ENCODE measurements at places on chromosomes 12 and 14. TPM values are rescaled to one million over a fixed set of nuclear protein-coding genes. Genes with fewer than 3 reads are reported as not detected.

DNA sequence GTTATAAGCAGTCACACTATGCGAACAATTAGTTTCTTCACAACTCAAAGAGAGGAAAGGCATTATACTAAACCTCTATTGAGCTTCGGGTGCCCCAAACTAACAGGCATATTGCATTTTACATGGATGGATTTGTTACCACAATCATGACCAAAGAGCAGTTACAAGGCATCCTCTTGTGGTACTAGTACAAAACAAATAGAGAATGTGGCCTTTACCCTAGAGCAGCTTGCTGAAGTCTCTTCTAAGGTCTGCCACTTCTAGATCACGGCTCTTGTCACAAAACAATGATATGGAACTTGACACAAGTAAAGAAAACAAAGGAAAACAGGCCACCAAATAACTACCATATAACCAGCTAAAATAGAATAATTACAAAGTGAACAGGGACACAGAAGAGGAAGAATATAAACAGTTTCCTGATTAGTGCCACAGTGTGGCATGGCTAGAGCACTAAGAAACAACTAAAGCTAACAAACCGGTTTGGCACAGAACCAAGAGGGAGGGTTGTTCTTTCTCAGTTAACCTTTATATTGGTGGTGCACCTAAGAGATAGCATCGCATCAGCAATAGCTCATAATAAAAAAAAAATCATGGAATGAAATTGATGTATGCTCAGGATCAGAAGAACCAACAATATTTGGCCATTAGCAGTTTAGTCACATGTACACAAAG is 209.7 kb upstream of the ATP2B1 start:
- DNase-seq, result no peak

DNA sequence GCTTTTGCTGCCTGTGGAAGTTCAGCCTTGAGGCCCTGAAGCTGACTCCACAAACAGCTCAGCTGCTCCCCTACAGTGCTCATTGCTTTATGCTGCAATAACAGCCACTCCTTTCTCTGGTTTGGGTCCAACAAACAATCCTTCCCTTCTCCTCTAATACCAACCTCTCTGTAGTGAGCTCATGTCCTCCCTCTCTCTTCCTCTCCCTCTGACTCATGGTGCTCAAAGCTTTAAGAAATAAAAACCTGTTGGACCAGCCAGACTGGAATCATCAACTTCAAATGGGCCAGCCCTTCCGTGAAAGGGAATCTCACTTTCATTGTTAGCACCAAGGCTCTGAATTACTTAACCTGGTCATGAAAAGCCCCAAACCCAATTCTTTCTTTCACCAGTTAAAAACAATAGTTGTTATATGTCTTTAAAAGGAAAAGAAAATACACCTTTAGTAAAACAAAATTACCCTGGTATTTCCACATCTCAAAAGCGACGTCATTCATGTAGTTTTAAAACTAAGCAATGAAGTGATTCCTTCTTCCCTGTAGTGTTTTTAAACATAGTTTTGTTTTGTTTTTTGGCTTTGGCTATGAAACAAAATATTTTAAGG is 126.4 kb downstream of the DUSP6 start:
- DNase-seq, result no peak

GRCh38 chr14:26124896-26125438 is 472.9 kb downstream of the NOVA1 start:
- DNase-seq, result no peak

- DNase-seq, result no peak
Measured at GRCh38 chr14:24694680-24695079, 60.7 kb upstream of the GZMB start.

GRCh38 chr12:17151917-17152316 is 546.0 kb upstream of the LMO3 start:
- no peak for DNase-seq

- no peak for DNase-seq
Measured at GRCh38 chr14:95162641-95163040, 5.3 kb upstream of the DICER1 start.

DNA sequence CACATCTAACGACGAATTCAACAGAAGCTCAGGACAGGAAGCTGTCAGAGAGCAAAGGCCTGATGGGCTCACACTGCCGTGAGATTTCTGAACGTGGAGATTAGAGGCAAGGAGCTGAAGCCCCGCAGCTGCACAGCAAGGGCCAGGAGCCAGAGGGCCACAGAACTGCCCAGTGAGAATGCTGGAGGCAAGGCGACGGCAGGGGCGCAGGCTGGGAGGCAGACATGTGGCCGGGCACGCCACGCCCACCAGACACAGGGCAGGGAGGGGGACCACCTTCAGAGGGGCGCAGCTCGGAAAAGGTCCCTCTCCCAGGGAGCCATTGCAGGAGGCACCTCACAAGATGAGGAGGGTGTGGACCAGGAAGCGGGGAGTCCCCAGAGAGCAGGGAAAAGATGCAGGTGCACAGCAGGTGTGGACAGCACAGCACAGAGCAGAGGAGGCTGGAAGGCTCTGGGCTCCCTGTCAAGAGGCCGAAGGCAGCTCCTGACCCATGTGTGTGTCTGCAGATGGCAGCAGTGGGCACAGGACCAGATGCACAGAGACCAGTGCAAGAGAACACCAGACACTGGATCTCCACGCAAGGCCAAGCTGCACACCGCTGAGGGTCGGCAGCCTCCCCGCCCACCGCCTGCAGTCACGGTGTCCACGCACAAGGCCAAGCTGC is 23.0 kb downstream of the BTBD6 start:
- DNase-seq, result no peak

DNA sequence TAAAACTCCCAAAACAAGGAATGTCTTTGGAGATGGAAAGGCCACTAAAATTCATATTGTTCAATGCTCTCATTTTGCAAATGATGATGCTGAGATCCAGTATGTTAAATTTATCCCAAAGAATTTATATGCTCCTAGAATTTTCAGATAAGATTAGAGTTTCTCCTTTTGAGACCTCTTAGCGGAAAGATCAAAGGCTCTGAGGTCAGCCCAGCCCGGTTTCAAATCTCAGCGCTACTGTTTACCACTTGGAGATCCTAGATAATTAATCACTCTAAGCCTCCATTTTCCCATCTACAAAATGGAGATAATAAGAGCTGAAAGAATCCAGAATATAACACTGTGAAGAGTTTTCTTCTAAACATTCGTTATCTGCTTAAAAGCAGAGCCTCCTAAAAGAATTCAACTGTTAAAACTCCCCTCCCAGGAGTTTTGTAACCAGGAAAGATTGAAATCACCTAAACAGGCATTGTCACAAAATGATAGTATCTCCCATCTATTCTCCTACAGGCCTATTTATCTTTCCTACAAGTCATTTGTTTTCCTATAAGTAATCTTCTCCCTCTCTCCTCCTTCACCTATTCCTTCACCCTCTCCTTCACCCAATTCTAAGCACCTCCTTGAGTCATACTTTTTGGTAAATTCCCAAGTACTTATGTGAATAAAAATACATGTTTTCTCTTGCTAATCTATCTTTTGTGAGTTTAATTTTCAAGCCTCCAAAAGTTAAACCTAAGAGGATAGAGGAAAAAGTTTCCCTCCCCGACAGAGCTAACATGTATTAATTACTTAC is 16.7 kb downstream of the DUSP6 start:
- DNase-seq, result no peak

GRCh38 chr12:51388069-51388799 is 3.0 kb downstream of the GALNT6 start:
- no peak for DNase-seq

DNA sequence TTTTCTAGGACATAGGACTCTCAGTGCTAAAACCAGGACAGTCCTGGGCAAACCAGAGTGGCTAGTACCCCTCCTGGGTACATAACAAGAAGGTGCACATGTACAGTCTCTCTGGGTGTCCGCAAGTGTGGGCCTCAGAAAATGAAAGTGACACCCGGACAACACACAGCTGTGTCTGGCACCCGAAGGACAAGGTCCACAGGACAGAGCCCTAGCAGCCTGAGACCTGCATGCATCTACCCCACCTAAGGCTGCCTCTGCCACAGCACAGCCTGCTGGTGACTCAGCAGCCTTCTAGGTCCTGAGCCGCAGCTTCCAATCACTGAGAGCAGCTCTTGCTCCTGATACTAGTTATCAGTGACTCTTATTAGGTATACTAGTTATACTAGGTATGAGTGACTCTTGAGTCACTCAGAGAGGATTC is 784.1 kb upstream of the TBX3 start:
- peak; percentile 40 for DNase-seq

DNA sequence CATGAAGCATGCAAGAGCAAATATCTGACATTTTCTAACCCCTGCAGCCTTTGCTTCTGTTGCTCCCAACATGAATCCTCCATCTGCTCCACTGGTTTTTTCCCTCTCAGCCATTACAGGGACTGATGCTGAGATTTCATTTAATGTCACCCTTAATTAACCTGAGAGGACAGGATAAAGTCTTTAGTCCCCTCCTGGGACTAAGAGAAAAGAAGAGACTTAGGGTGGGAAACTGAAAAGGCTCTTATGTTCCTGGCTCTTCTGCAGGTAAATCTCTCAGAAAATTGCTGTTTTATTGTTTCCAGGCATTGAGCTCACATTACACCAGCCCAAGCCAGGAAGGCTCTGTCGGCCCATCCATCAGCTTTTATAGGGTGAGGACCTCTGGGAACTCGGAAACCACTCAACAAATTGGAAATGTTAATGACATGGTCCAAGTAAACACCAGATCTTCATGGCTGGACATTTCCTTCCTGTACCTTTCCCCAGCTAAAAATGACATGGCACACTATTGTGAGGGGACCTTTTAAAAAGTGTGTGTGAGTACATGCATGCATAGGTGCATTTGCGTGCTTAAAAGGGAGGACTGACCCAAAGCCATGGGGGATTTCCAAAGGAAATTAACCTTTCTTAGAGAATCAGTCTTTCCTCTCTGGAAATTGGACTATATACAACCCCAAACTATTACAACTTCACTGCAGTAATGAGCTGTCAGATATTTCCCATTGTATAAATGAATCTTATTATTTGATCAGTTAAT is 408.1 kb upstream of the TMTC1 start:
- DNase-seq, result no peak

Gene TMEM117
- 4.8 TPM for total RNA-seq

Gene ARHGAP9
- total RNA-seq, result not detected

Gene GPRC5D
- total RNA-seq, result not detected

Gene CLEC2A
- not detected for total RNA-seq

Gene SMOC1
- total RNA-seq, result 5.2 TPM

Gene POC1B
- total RNA-seq, result 13.1 TPM

Gene TGFB3
- total RNA-seq, result 2.0 TPM

Gene SPX
- not detected for total RNA-seq

All from lung microvascular endothelial cell (primary cell).